ENCODE measurements at places on chromosomes 1 and 21. TPM values are rescaled to one million over a fixed set of nuclear protein-coding genes. Genes with fewer than 3 reads are reported as not detected.

TARS2 gene
- polyA plus RNA-seq, result 21.9 TPM

- no peak for DNase-seq
These were observed 89.7 kb upstream of the ADAR start for GRCh38 chr1:154697710-154698109.

DNA sequence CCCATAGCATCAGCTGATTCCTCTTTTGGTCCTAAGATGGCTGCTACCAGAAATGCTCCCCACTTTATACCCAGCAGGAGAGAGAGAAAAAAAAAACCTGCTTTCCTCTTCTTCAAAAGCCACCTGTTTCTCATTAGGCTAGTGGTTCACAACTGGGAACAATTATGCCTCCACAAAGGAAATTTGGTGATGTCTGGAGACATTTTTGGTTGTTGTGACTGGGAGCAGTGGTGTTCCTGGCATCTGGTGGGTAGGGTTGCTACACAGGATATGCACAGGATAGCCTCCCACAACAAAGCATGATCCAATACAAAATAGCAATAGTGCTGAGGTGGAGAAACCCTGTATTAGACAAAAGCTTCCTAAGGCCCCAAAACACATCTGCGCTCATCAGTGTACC lies 38.5 kb upstream of the SGIP1 start:
- DNase-seq, result no peak

PRCC gene
- 95.0 TPM for polyA plus RNA-seq

DNA sequence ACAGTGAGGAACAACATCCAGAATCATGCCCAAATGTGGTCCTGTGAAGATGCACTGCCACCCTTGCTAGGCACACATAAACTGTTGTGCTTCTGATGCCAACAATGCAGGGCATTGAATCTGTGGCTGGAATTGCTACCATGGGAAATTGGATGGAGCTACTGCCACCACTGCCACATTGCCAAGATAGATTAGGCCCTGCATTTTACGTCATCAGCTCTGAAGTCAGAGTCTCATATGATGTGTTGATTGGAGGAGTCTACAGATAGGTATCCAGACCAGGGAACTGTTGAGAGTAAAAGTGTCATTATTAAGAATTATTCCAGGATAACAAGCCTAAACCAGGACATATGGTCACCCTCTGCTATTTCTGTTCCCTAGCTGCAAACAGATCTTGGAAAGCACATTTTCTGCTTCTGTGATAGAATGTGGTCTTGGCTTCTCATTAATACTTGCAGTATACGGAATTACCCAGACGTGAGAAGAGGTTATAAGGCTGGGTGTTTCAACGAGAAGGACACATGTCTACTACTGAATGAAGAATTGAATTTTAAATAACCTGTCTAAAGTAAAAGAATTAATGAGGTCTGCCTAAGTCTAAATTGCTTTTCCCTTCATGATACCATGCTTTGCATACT lies 106.6 kb downstream of the TNNI3K start:
- no peak for DNase-seq

GRCh38 chr21:26470351-26471098 lies 102.6 kb downstream of the CYYR1 start:
- DNase-seq, result no peak

DNA sequence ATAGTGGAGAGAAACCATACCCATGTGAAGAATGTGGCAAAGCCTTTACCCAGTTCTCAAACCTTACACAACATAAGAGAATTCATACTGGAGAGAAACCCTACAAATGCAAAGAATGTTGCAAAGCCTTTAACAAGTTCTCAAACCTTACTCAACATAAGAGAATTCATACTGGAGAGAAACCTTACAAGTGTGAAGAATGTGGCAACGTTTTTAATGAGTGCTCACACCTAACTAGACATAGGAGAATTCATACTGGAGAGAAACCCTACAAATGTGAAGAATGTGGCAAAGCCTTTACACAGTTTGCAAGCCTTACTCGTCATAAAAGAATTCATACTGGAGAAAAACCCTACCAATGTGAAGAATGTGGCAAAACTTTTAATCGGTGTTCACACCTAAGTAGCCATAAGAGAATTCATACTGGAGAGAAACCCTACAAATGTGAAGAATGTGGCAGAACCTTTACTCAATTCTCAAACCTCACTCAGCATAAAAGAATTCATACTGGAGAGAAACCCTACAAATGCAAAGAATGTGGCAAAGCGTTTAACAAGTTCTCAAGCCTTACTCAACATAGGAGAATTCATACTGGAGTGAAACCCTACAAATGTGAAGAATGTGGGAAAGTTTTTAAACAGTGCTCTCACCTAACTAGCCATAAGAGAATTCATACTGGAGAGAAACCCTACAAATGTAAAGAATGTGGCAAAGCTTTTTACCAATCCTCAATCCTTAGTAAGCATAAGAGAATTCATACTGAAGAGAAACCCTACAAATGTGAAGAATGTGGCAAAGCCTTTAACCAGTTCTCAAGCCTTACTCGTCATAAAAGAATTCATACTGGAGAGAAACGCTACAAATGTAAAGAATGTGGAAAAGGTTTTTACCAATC lies 80.0 kb downstream of the JMJD4 start:
- no peak for DNase-seq

GRCh38 chr1:54614024-54614423 lies 9.3 kb downstream of the FAM151A start:
- no peak for DNase-seq

BARHL2 gene
- not detected for polyA plus RNA-seq

- DNase-seq, result no peak
These were observed 470.6 kb downstream of the PTPRU start for GRCh38 chr1:29706936-29707335.

- no peak for DNase-seq
These were observed 2.1 kb upstream of the EDN2 start for GRCh38 chr1:41486371-41487125.

DNA sequence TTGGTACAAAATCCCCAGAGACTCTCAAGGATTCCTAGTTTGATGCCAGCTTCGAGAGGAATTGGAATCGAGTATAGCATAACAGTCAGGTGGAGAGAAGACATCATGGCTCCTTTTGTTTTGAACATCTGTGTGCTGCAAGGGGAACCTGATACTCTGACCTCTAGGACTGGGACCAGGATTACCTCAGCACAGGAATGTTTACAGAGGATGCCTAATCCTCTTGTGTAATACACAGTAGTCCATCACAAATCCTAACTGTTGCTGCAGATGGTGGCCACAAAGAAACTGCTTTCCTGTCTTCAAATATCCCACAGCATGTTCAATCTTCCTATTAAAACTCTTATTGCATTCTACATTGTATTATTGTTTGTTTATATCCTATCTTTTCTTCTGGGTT lies 111.8 kb upstream of the PRMT6 start:
- DNase-seq, result no peak

OR2L2 gene
- polyA plus RNA-seq, result 0.06 TPM

DNA sequence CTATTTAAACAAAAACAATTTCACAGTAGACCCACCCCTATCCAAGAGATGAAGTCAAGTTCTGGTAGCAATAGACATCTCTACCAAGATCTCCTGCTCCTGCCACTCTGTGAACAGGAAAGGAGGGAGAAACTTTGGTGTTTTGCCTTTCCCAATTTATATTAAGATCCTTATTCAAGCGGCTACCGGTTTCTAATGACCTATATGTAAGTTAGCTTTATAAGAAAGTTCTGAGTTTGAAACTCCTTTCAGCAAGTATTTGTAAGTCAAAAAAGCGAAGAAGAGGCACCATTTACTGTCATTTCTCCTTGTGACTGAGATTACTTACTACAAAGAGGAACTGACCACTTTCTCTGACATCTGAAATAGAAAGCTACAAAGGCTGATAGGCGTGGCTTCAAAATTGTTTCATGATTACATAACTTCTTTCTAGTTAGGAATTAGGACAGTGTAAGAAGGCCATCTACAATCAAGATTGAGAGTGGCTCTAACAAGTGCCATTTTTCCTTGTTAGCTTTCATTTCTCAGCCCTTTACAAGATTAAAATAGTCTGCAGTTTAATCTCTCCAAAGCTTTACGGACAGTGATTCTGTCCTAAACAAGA lies at the start of gene MNDA:
TSS of gene MNDA (plus strand) at position 448 of the 604 bp plus-strand sequence. CDS start 10,803 bp downstream, outside the sequence.
- no peak for DNase-seq

GRCh38 chr1:247468481-247469140 lies 10.7 kb upstream of the OR2B11 start:
- DNase-seq, result no peak

DNA sequence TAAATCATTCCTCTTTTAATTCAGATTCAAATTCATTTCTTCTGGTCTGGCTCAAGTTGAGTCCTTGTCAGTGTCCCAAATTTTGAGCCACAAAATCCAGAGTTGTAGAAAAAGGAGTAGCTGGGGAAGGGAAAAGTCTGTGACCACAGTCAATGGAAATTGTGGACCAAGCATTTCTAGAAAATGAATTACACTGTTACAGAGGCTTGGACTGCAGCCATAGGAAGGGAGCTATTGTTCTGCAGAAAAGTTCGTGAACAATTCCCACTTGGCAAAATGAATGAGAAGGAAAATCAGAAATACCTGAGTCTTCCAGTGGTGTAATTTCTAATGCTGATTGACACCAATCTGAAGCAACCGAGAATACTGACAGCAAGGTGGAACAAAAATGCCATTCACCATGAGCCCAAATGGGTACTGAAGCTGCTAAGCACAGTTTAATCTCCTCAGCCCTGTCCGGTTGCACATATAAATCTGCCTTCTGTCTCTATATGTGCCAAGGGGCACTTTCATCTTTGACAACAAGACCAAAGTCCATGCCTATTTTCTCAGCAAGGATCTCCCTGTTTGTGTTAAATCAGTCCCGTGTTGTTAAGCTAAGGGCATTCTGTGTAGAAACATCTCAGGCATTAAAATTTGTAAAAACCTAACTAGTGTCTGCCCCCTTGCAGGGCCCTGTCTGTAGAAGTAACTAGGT lies 51.3 kb downstream of the TEX35 start:
- DNase-seq, result no peak

DNA sequence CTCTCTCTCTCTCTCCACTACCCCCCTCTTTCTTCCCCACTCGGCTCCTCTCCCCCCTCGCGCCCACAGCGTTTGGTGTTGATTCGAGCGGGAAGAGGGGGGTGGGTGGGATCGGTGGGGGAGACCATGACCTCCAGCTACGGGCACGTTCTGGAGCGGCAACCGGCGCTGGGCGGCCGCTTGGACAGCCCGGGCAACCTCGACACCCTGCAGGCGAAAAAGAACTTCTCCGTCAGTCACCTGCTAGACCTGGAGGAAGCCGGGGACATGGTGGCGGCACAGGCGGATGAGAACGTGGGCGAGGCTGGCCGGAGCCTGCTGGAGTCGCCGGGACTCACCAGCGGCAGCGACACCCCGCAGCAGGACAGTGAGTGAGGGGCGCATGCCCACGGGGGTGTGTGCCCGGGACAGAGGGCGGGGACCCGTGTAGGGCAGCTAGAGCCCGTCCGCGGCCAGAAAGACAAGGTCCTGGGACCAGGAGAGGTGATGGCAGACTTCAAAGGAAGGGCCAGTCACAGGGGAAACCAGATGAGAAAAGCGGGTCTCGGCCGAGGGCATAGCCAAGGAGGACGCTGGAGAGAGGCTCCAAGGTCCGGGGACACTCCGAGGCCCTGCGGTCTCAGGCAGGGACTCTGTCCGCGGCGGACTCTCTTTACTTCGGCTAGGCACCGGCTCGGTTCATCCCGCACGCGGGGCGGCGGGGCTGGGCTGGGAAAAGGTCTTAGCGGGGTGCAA lies at the start of gene PRRX1:
TSS of gene PRRX1 (plus strand) at position 39 of the 735 bp plus-strand sequence. CDS start at position 127, 88 bp downstream.
- DNase-seq, result no peak

All from right lung (tissue), 10 donors.